Tongue (tissue), 3 donors: ENCODE measurements at places on chromosomes 3 and 15. TPM values are rescaled to one million over a fixed set of nuclear protein-coding genes. Genes with fewer than 3 reads are reported as not detected.

DNA sequence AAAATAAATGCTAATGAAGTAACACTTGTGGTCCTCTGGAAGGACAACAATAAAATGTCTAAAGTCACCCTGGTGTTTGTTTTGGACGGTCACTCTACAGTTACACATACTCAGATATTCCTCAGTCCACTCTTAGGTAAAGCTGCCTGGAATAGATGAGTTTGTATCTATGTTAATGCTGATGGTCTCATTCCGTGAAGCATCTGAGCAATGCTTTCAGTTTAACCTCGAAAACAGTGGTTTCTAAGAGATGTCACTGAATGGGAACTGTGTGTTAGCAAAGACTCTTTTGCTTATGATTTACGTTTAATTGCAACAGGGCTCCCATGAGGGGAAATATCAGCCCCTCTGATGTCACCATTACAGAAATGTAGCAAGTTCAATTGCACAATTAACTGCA, 49.1 kb downstream of the FBN1 start:
- DNase-seq: no peak

DNA sequence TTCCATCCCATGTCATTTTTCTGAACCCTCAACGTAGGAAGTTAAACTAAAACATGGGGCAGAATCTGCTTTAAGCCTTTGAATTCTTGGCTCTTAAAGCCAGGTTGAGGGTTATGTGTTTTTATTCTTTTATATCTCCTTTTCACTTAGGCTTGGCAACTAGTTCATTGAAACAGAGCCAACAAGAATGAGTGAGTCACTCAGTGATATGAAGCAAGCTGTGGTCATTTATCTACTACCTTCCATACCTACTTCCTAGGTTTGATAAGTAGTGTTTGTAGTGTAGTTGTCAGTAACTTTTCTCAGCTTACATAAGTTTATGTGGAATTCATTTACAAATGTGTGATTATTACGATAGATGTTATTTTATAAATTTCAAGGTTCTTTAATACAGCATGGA, 67.4 kb downstream of the SNRPN start:
- no peak for DNase-seq

The CCDC50 gene
- total RNA-seq: 55.2 TPM

- no peak for DNase-seq
Observed at GRCh38 chr3:135766115-135766514, 199.4 kb upstream of the PPP2R3A start.

The NCK1 gene
- 54.3 TPM for total RNA-seq

DNA sequence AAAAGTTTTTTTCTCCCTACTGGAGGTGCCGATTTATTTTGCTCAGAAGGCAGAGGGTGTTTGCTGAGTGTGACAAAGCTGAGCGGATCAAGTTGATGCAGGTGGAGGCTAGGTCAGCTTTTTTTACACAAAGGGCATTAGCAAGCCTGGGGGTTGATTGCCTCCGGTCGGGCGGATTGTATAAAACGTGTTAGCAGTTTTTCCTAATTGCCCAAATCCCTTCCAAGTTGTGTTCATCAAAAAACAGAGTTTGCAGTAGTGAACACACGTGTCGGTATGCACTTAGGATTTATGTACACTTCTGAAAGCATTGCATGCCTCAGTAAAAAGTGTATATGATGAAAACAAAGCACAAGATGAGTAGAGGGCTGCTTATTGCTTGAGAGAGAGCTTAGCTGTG, 2.6 kb downstream of the GPR160 start:
- no peak for DNase-seq

GRCh38 chr15:59160880-59161593, 45.6 kb upstream of the LDHAL6B start:
- DNase-seq: peak; percentile 33

The LEKR1 gene
- total RNA-seq: 0.51 TPM

DNA sequence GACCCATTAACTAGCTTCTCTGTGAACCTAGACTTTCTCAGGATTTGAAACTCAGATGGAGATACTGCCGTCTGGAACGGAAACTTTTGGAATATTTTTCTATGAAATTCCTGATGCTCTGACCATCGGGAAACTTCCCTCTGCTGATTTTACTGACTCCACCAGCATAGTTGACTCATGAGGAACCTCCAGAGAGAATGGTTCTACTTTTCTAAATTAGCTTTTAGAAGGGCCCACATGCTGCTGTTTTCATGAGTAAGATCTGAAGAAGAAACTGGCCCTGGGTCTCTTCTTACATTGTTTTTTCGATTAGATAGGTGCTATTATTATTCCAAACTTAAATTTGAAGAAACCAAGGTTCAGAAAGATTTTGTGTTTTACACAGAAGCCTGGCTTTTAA, 326.3 kb upstream of the NR2E3 start:
- DNase-seq: no peak

- DNase-seq: no peak
Observed at GRCh38 chr3:125594581-125595011, 701 bp downstream of the OSBPL11 start.

The GOLGA8K gene
- not detected for total RNA-seq
